ENCODE measurements at places on chromosomes 16 and 17. TPM values are rescaled to one million over a fixed set of nuclear protein-coding genes. Genes with fewer than 3 reads are reported as not detected.

GRCh38 chr17:16304830-16305229 is 48.4 kb downstream of the CENPV start:
- no peak overlapping the region for H3K27ac ChIP-seq
- H3K27me3 ChIP-seq = no peaks in the 10 kb centered on the region
- no peak for DNase-seq
- H3K4me1 ChIP-seq = no peaks in the 10 kb centered on the region
- H3K4me3 ChIP-seq = no peak overlapping the region

DNA sequence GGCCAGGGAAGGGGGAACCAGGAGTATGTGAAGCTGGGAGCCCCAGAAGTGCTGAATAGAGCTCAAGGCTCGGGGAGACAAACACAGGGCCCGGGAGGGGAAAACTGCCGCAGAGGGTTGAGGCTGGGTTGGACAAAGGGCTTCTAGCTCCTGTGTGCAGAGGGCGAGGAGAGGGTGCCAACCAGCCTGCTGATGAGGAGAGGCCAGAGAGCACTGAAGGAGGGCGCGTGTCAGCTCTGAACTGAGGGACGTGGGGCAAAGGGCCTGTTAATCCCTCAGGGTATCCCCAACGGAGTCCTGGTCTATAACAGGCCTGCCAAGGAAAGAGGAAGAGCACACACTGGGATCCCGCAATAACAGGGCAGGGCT is 151.3 kb downstream of the C16orf78 start:
- no peaks in the 10 kb centered on the region for H3K27me3 ChIP-seq
- DNase-seq = no peak
- peaks cover 17% of the 10 kb centered on the region for H3K4me1 ChIP-seq
- no peak overlapping the region for H3K27ac ChIP-seq

DNA sequence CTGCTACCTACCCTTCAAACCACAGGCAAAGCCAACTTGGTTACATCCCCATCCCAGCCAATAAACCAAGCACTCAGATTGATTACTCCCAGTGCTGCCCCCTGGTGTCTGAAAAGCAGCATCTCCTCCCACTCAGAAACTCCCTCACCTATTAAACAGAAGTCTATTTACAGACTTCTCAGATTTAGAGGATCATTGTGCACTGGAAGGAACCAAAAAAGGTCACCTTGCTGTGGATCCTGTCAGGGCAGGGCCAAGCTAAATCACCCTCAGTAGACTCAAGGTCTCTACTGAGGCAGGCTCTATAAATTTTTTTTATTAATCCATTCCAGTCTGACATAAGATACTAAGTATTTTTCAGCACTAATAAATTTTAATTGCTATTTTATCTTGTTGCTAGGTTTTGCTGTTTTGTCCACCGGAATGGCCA is 17.6 kb downstream of the HIGD1B start:
- H3K27ac ChIP-seq = no peak overlapping the region
- H3K4me3 ChIP-seq = no peak overlapping the region
- H3K36me3 ChIP-seq = peaks cover 95% of the 10 kb centered on the region
- no peaks in the 10 kb centered on the region for H3K4me1 ChIP-seq
- no peaks in the 10 kb centered on the region for H3K27me3 ChIP-seq
- peak; percentile 91 for DNase-seq

GRCh38 chr16:57887711-57888110 is 83.2 kb downstream of the CNGB1 start:
- no peaks in the 10 kb centered on the region for H3K36me3 ChIP-seq
- peaks cover 23% of the 10 kb centered on the region for H3K27me3 ChIP-seq
- no peak overlapping the region for H3K4me3 ChIP-seq
- no peak for DNase-seq

GRCh38 chr16:27538528-27538927 is 11.2 kb downstream of the GTF3C1 start:
- no peaks in the 10 kb centered on the region for H3K4me1 ChIP-seq
- DNase-seq = no peak
- H3K27ac ChIP-seq = no peak overlapping the region
- no peak overlapping the region for H3K4me3 ChIP-seq
- H3K27me3 ChIP-seq = no peaks in the 10 kb centered on the region

DNA sequence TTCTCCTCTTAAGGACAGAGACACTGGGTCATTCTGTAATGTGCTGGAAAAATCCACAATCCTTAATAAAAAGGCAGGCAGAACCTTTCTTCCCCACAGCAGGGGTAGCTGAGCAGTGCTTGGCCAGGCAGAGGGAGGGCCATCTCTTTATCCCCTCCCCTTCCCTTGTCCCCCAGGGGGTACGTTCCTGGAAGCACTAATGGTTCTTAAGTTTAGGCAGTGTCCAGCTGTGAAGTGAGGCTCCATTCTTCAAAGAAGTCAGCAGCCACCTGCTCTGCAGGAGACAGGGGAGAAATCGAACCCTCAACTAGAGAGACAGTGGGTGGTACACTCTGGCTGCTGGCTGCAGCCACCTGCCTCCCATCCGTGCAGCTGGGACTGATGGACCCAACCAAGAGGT is 533.9 kb upstream of the CDH11 start:
- peaks cover 5% of the 10 kb centered on the region for H3K27me3 ChIP-seq
- no peaks in the 10 kb centered on the region for H3K4me1 ChIP-seq
- no peak for DNase-seq
- H3K4me3 ChIP-seq = no peak overlapping the region
- H3K36me3 ChIP-seq = no peaks in the 10 kb centered on the region

DNA sequence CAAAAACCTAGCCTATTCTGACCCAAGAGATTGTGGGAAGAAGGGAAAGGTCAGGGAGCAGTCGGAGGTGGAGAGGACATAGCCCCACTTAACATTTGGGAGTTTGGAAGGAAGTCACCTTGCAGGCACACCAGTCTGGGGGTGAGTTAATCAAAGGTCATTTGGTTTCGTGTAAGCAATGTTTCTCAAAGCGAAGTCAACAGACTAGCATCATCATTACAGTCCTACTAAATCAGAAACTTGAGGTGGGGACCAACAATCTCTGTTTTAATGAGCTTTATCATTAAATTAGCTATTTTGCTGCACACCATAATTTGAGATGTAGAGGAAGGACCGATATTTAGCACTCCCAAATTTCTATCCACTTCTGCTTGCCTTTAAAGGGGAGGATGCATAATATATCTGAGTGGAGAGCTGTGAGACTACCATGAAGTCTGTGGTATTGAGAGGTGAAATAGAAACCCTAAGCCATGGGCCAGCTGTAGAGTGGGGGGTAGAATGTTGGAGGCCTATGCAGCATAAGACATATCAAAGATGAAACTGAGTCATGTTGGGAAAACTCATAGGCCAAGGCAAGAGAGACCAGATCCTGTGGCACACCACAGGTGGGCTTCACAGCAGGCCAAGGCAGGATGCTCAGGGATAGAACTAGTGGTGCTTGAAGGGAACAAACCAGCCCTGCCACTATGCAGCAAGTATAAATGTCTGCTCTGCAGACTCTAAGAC is 141.7 kb upstream of the ANKFN1 start:
- H3K27ac ChIP-seq = no peak overlapping the region
- H3K4me1 ChIP-seq = no peaks in the 10 kb centered on the region
- H3K36me3 ChIP-seq = no peaks in the 10 kb centered on the region
- H3K27me3 ChIP-seq = no peaks in the 10 kb centered on the region

DNA sequence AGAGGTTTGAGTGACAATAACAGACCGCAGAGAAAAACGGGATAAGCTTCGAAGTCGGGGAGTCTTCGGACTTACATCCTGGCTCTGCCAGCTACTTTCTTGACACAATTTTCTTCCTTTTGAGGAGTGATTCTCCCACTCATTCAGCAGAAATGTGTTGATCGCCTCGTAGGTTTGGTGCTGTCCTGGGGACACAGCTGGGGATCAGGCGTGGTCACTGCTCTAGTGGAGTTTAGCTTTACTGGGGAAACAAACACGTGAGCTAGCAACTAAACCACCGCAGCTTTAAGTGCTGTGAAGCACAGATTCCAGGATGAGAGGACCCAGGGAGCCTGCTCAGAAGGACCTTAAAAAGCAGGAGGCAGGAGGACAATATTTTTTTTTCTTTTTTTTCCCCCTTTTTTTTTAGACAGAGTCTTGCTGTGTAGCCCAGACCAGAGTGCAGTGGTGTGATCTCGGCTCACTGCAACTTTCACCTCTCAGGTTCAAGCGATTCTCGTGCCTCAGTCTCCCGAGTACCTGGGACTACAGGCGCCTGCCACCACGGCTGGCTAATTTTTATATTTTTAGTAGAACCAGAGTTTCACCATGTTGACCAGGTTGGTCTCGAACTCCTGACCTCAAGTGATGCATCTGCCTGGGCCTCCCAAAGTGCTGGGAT is 858 bp downstream of the NUBP1 start:
- H3K27me3 ChIP-seq = no peaks in the 10 kb centered on the region
- H3K27ac ChIP-seq = peak overlapping the region; percentile 98
- peaks cover 27% of the 10 kb centered on the region for H3K36me3 ChIP-seq
- peaks cover 12% of the 10 kb centered on the region for H3K4me1 ChIP-seq

- H3K4me1 ChIP-seq = peaks cover 34% of the 10 kb centered on the region
- H3K4me3 ChIP-seq = no peak overlapping the region
- no peaks in the 10 kb centered on the region for H3K36me3 ChIP-seq
- H3K27me3 ChIP-seq = no peaks in the 10 kb centered on the region
- no peak overlapping the region for H3K27ac ChIP-seq
Observed at GRCh38 chr16:1428511-1428910, 2.4 kb upstream of the PERCC1 start.

- no peaks in the 10 kb centered on the region for H3K27me3 ChIP-seq
- peak; percentile 75 for DNase-seq
- H3K27ac ChIP-seq = no peak overlapping the region
- peaks cover 31% of the 10 kb centered on the region for H3K4me1 ChIP-seq
Observed at GRCh38 chr17:16463358-16464302, 28.4 kb downstream of the LRRC75A start.

GRCh38 chr16:68088130-68088972 is 3.2 kb downstream of the NFATC3 start:
- H3K27ac ChIP-seq = no peak overlapping the region
- no peaks in the 10 kb centered on the region for H3K36me3 ChIP-seq
- peaks cover 53% of the 10 kb centered on the region for H3K4me1 ChIP-seq
- no peak overlapping the region for H3K4me3 ChIP-seq
- H3K27me3 ChIP-seq = no peaks in the 10 kb centered on the region

DNA sequence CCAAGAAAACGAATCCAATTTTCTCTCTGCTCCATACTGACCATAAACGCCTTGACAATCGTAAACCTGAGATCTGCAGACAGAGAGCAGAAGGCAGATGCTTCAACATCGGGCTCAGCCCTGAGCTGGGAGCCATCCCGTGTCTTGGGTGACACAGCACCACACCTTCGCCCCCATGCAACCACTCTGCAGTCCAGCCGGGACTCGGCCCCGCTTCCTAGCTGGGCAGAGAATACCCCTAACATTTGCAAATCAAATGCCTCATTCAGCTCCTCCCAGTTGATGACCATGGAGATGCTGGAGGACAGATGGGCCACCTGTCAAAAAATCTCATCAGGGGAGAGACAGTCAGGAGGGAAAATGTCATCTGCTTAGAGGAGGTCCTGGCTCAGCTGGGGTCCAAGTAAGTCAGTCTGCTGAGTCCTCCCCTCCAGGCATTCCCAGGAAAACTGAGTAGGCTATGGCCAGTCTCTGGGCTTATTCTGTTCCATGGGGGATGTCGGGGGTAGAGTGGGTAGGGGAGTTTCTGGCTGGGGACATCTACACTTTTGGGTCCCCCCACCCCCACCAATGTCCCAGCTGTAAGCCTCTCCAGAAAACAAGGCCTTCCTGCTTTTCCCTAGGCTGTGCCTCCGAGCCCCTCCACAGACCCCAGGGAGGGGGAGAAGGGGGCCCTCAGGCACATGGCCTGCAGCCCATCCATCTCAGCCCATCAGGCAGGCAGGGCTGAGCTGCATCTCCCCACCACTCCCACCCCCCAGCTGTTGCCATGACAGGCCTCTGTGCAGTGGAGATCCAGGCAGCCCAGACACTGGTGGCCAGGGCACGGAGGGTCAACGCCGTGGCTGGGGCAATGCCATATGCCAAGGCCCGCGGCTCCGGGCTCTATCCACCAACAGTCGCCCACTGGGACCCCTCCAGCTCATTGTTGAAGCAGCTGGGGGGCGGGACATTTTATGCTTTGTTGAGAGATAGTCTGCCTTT is 158.6 kb downstream of the AXIN2 start:
- no peak overlapping the region for H3K4me3 ChIP-seq
- H3K4me1 ChIP-seq = peaks cover 5% of the 10 kb centered on the region
- H3K27ac ChIP-seq = no peak overlapping the region
- no peaks in the 10 kb centered on the region for H3K36me3 ChIP-seq

DNA sequence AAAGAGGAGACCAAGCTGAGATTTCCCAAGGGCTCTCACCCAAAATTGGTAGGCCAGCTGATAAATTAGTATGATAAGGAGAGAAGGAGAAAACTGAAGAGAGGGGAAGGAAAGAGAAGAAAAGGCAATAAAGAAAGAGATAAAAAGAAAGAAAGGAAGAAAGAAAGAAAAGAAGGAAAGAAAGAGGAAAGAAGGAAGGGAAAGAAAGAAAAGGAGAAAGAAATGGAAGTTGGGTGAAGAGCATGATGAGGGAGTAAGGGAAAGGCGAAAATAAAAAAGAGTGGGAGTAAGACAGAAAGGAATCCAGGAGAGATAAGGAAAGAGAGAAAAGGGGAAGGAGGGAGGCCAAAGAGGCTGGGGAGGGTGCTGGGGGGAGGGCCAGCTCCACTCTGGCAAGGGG is 95.4 kb downstream of the MRM1 start:
- H3K4me1 ChIP-seq = no peaks in the 10 kb centered on the region
- H3K27me3 ChIP-seq = peaks cover 10% of the 10 kb centered on the region
- DNase-seq = no peak

GRCh38 chr16:80931801-80932707 is 74.6 kb downstream of the CMC2 start:
- peaks cover 14% of the 10 kb centered on the region for H3K4me1 ChIP-seq
- no peaks in the 10 kb centered on the region for H3K36me3 ChIP-seq
- peak overlapping the region; percentile 83 for H3K27ac ChIP-seq
- peak; percentile 88 for DNase-seq

GRCh38 chr16:80803339-80804055 is 901 bp downstream of the CDYL2 start:
- peaks cover 6% of the 10 kb centered on the region for H3K27me3 ChIP-seq
- H3K36me3 ChIP-seq = no peaks in the 10 kb centered on the region
- H3K4me1 ChIP-seq = peaks cover 3% of the 10 kb centered on the region
- peak overlapping the region; percentile 55 for H3K27ac ChIP-seq
- DNase-seq = peak; percentile 45
- H3K4me3 ChIP-seq = peak overlapping the region; percentile 60

DNA sequence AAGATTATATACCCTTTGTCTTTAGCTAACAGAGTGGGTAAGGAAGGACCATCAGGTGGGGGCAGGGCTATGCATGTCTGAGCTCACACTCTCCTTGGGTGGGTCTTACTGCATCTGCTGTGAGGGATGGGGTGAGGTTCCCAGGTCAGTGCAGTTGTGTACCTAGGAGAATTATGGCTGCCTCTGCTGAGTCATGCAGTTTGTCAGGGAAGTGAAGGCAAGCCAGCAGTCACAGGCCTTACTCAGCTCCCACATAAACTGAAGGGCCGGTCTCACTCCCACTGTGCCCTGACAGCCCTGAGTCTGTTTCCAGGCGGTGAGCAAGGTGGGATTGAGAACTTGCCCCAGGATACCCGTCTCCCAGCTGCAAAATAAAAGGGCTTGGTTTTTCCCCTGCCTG is 328.6 kb downstream of the MAP2K6 start:
- H3K4me3 ChIP-seq = no peak overlapping the region
- no peaks in the 10 kb centered on the region for H3K4me1 ChIP-seq
- no peak for DNase-seq
- no peaks in the 10 kb centered on the region for H3K36me3 ChIP-seq

The SCGB1C2 gene
- not detected for polyA plus RNA-seq

The KRT25 gene
- polyA plus RNA-seq = not detected

The FBXW10B gene
- polyA plus RNA-seq = 1.5 TPM

The NPIPB6 gene
- not detected for polyA plus RNA-seq

The GABARAPL2 gene
- polyA plus RNA-seq = 198 TPM

The CTRB2 gene
- polyA plus RNA-seq = 2.7 TPM

The HBQ1 gene
- not detected for polyA plus RNA-seq

The OR2C1 gene
- not detected for polyA plus RNA-seq

The SDR42E1 gene
- 1.8 TPM for polyA plus RNA-seq

The ZFP3 gene
- 2.6 TPM for polyA plus RNA-seq

The ADORA2B gene
- 0.61 TPM for polyA plus RNA-seq

The SLC7A5 gene
- polyA plus RNA-seq = 3.5 TPM
